ENCODE measurements at places on chromosomes 11 and 22.

GRCh38 chr11:67453816-67454732, 1.1 kb upstream of the CABP4 start:
- H3K4me3 ChIP-seq = no peak overlapping the region
- H3K27ac ChIP-seq = no peak overlapping the region
- no peaks in the 10 kb centered on the region for H3K4me1 ChIP-seq
- DNase-seq = peak; percentile 14
- no peaks in the 10 kb centered on the region for H3K27me3 ChIP-seq

DNA sequence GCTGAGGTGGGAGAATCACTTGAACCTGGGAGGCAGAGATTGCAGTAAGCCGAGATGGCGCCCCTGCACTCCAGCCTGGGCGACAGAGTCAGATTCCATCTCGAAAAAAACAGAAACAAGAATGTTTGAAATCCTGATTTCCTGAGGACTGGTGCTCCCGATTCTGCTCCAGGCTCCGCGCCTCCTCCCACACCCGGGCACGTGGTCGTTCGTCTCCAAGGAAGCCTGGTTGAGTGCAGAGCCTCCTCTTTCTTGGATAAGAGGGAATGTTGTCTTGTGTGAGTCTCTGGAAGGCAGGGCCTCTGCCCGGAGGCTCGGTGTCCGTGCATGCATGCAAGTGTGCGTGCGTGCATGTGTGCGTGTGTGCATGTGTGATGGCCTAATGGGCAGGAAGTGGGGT, 30.1 kb downstream of the BRSK2 start:
- H3K27ac ChIP-seq = no peak overlapping the region
- no peak overlapping the region for H3K4me3 ChIP-seq
- H3K27me3 ChIP-seq = no peaks in the 10 kb centered on the region
- no peaks in the 10 kb centered on the region for H3K4me1 ChIP-seq

DNA sequence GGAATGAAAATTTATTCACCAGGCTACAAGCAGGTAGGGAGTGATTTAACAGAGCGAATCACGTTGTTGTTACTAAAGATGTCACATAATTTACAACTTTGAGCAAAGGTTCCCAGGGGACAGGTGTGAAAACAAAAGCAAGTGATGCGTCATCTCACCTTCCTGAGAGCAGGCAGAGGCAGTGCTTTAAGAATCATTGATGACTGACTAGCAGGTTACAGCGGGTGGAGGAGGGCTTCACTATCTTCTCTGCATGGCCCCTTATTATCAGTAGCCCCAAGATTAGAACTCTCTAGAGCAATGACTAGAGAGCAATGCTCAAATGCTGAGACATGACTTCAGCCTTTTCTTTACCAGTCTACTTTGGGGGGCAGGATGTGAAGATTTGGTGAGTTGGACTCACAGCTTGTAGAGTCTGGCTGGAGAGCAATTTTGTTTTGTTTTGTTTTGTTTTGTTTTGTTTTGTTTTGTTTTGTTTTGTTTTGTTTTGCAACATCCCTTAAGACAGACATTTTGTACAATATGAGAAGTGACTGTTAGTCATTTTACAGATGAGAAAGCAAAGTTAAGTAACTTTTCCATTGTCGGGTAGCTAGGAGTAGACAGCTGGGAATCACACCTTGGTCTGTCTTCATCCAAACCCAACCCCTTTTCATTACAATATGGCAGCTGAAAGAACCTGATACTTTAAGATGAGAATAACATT, 84.8 kb downstream of the SLC1A2 start:
- H3K36me3 ChIP-seq = no peaks in the 10 kb centered on the region
- no peaks in the 10 kb centered on the region for H3K4me1 ChIP-seq
- H3K27ac ChIP-seq = no peak overlapping the region
- DNase-seq = no peak
- H3K27me3 ChIP-seq = no peaks in the 10 kb centered on the region
- H3K4me3 ChIP-seq = no peak overlapping the region

GRCh38 chr22:32917577-32918354, 116.3 kb downstream of the TIMP3 start:
- DNase-seq = no peak
- H3K36me3 ChIP-seq = no peaks in the 10 kb centered on the region
- H3K27ac ChIP-seq = no peak overlapping the region
- peaks cover 2% of the 10 kb centered on the region for H3K4me1 ChIP-seq
- H3K27me3 ChIP-seq = no peaks in the 10 kb centered on the region

- H3K4me3 ChIP-seq = no peak overlapping the region
- H3K27ac ChIP-seq = no peak overlapping the region
- no peak for DNase-seq
- peaks cover 2% of the 10 kb centered on the region for H3K4me1 ChIP-seq
- no peaks in the 10 kb centered on the region for H3K27me3 ChIP-seq
- no peaks in the 10 kb centered on the region for H3K36me3 ChIP-seq
These were observed 4.7 kb downstream of the ZDHHC13 start for GRCh38 chr11:19121646-19122045.

DNA sequence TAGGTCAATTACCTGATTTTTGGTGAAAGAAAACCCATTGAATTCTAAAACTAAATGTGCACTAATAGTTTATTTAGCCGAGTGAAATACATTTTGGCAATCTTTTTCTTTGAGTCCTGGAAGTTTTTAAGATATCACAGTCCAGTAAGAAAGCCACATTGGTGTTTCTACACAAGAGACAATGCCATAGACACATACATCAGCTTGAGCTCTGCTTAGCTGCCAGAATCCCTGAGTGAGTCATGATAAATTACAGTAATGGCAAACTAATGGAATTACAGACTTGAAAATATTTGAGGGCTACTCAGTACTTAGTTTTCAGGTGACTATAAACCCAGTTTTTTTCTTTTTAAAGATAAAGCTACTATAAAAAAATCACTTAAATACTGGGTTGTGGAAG, 155.4 kb downstream of the OR4C45 start:
- H3K4me3 ChIP-seq = no peak overlapping the region
- DNase-seq = no peak
- H3K4me1 ChIP-seq = no peaks in the 10 kb centered on the region
- H3K27me3 ChIP-seq = no peaks in the 10 kb centered on the region

DNA sequence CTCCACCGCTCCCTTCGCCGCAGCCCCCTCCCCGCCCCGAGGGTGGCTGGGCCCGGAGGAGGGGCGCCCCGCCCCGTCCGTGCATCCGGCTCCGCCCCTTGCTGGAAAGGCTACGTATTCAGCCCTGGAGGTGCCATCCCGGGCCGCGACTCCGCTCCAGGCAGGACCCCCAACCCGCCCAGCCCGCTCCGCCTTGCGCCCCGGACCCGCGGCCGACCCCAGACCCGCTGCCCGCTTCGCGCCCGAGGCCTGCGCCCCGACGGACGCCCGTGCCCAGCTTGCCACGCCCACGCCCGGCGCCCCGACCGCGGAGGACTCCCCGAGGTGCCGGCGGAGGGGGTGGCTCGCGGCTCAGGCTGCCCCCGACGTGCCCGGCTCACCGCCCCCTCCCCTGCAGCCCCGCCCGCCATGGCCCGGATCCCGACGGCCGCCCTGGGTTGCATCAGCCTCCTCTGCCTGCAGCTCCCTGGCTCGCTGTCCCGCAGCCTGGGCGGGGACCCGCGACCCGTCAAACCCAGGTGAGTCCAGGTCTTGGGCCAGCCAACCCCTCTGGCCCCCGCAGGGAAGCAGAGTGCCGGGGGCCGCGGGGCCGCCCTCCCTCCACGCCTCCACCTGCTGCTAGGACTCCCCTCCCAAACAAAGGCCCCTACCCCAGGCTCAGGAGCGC, at the start of gene ADM2:
Gene ADM2, plus strand, starts transcription at position 104 of the 667 bp plus-strand sequence. Its CDS starts 305 bp downstream, at position 409.
- no peaks in the 10 kb centered on the region for H3K4me1 ChIP-seq
- H3K27ac ChIP-seq = no peak within 1 kb of the TSS
- no peaks in the 10 kb centered on the region for H3K36me3 ChIP-seq
- peak within 1 kb of the TSS; percentile 19 for H3K4me3 ChIP-seq
- peaks cover 9% of the 10 kb centered on the region for H3K27me3 ChIP-seq

DNA sequence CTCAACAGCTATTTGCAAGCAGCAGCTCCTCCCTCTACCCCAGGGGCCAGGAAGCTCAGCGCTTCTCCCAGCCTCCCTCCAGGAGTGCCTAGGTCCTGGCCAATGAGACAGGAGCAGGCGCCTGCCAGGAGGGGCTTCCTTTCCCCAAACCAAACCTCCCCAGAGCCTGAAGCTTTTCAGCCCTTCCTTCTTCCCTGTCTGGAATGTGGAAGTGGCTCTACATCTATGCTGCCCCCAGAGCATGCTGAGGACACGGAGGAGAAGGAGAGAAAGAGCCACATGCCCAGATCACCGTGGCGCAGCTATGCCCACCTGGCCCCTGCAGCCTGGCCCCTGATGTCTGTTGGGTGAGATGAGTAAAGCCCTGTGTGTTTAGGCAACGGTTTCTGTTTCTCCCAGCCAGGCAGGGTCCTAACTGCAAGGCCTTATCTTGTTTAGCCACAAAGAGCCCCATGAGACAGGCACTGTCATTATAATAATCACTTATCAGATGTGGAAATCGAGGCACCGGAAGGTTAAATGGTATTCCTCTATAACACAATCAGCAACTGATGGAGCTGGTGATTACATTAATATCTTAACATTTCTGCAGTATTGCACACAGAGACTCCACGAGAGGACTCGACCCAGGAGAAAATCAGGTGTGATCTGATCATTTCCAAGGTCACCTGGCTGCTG, 315.8 kb downstream of the CTTN start:
- H3K27ac ChIP-seq = no peak overlapping the region
- H3K4me3 ChIP-seq = no peak overlapping the region
- H3K27me3 ChIP-seq = no peaks in the 10 kb centered on the region
- DNase-seq = no peak
- H3K36me3 ChIP-seq = no peaks in the 10 kb centered on the region

GRCh38 chr22:50199829-50200460, 866 bp upstream of the SELENOO start:
- peak overlapping the region; percentile 16 for H3K27ac ChIP-seq
- H3K36me3 ChIP-seq = no peaks in the 10 kb centered on the region
- no peak for DNase-seq
- no peaks in the 10 kb centered on the region for H3K27me3 ChIP-seq

GRCh38 chr22:32820131-32821119, 18.9 kb downstream of the TIMP3 start:
- H3K27me3 ChIP-seq = no peaks in the 10 kb centered on the region
- H3K27ac ChIP-seq = no peak overlapping the region
- no peaks in the 10 kb centered on the region for H3K4me1 ChIP-seq

DNA sequence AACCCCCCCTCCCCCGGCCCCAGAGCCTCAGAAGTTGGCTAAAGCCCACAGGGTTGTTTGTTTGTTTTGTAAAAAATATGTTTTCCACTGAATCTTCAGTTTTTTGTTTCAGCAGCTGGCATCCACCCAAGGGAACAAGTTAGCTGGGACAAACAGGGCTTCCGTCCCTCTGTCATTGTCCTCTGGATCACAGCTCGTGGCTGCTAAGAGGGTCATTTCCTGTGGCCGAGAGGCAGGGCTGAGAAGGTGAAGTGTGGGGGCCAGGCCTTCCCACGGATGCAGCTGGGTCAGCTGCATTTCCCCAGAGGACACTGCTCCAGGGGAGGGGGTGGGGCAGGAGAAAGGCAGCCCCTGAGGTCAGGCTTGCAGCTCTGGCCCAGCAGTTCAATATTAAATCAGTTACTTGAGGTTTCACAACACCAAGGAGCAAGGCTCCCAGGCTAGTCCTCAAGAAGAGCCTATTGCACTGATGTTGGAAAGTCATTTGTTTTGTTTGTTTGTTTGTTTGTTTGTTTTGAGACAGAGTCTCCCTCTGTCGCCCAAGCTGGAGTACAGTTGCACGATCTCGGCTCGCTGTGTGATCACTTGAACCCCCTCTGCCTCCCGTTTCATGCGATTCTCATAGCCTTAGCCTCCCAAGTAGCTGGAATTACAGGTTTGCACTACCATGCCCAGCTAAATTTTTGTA, 34.4 kb upstream of the SMTN start:
- DNase-seq = peak; percentile 62
- H3K4me1 ChIP-seq = peaks cover 21% of the 10 kb centered on the region
- no peaks in the 10 kb centered on the region for H3K36me3 ChIP-seq
- no peak overlapping the region for H3K4me3 ChIP-seq
- peak overlapping the region; percentile 12 for H3K27ac ChIP-seq

DNA sequence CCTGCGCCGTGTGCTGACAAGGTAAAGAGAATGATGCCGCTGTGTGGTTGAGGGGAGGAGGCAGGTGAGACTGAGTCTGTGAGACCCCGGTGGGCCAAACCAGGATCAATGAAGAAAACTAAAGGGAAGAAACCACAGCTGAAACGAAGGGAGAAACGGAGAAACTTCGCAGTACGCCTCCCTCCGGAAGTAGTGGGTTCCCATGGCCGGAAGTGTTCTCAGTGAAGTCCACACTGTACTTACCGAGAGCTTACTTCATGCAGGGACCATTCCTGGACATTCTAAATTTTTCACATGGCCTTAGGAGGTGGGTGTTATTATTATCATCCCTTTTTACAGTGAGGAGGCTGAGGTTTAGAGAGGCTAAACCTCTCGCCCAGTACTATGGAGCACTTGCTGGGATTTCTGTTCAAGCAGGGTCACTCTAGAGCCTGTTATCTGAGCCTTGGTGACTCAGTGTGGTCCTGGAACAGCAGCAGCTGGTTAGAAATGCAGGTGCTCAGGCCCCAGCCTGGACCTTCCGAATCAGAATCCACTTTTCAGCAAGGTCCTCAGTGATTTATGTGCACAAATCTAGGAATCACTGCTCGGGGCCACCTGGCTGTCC, 17.9 kb downstream of the CD5 start:
- H3K4me1 ChIP-seq = peaks cover 6% of the 10 kb centered on the region
- no peaks in the 10 kb centered on the region for H3K27me3 ChIP-seq
- H3K4me3 ChIP-seq = no peak overlapping the region
- no peak for DNase-seq
- no peaks in the 10 kb centered on the region for H3K36me3 ChIP-seq

GRCh38 chr11:68349461-68350249, 37.3 kb downstream of the LRP5 start:
- no peak overlapping the region for H3K27ac ChIP-seq
- DNase-seq = no peak
- H3K27me3 ChIP-seq = no peaks in the 10 kb centered on the region
- H3K4me3 ChIP-seq = no peak overlapping the region
- H3K4me1 ChIP-seq = peaks cover 15% of the 10 kb centered on the region
- H3K36me3 ChIP-seq = no peaks in the 10 kb centered on the region

GRCh38 chr22:37032535-37033460, 13.3 kb downstream of the MPST start:
- no peak overlapping the region for H3K4me3 ChIP-seq
- DNase-seq = no peak
- H3K27me3 ChIP-seq = no peaks in the 10 kb centered on the region
- no peaks in the 10 kb centered on the region for H3K36me3 ChIP-seq

DNA sequence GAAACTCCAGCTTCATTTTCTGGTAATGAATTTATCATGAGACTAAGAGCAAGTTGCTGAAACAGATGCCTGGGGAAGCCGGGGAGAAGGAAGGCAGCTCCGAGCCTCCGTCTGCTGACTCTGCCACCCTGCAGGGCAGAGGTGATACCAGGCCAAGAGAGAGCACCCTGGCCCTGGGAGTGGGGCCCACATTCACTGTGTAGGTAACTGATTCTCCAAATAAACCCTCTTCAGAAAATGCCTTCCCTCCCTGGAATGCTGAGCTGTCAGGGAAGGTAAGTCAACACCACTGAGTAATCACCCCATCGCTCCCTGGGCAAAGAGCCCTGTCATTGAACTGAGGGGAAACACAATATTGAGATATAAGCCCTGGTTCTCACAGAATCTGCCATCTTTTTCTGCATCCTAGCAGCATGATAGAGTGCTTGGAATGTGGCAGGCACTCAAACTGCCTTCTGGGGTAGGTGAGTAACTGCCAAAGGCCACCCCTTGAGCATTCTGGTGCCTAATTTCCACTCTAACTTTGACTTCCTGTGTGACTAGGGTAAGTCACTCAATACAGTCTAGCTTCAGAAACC, 147.6 kb downstream of the SPATA19 start:
- no peak overlapping the region for H3K4me3 ChIP-seq
- no peaks in the 10 kb centered on the region for H3K27me3 ChIP-seq
- DNase-seq = no peak
- H3K27ac ChIP-seq = no peak overlapping the region

- no peaks in the 10 kb centered on the region for H3K27me3 ChIP-seq
- H3K27ac ChIP-seq = no peak overlapping the region
- H3K36me3 ChIP-seq = no peaks in the 10 kb centered on the region
- no peak overlapping the region for H3K4me3 ChIP-seq
- peak; percentile 44 for DNase-seq
- peaks cover 4% of the 10 kb centered on the region for H3K4me1 ChIP-seq
These were observed 49.3 kb downstream of the CHRDL2 start for GRCh38 chr11:74681686-74682651.

Measured in ovary (tissue), 10 donors.